ENCODE measurements at places on chromosomes 2 and 18.

DNA sequence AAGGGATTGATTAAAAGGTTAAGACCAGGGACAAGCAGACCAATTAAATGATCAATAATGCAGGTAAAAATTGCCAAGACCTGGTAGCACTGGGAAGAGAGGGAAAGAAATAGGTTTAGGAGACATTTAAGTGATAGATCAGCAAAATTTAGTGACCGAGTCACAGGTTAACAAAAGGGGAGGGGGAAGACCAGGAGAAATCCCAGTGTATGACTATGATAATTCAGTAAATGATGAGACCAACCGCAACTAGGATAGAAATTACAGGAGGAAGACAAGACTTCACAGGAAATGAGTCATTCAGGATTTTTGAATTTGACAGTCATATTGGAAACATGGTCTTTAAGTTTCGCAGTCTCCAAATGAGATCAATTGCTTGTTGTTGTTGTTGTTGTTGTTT, 62.9 kb downstream of the COBLL1 start:
- peak; percentile 42 for DNase-seq

DNA sequence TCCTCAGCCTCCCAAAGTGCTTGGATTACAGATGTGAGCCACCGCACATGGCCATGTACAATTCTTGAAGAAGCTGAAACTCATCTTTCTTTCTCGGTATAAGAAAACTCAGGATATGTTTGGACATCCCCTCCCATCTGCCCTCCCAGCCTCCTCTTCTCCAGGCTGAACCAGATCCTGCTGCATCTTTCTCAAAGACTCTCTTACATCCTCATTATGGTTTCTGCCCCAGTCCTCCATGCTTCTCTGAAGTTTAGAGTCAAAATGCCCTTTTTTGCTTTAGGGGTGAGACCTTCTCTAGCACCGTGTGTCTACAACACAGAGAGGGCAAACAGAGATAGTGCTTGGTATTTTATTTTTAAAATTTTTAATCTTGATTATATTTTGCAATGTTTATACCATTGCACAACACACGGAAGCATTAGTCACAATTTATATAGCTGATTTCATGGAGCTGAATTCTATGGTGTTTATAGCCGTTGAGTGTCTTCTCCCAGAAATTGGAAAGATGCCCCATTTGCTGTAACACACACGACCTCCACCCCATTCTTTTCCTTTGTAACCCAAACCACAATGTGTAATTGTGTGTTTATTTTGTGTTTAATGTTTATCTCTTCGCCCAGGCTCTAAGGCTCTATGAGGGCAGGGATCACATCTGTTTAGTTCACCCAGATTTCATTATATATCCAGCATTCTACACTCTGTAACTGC, 206.0 kb upstream of the TNP1 start:
- no peak for DNase-seq

- DNase-seq = no peak
Observed at GRCh38 chr2:188668017-188668680, 306.0 kb upstream of the COL3A1 start.

- DNase-seq = no peak
Observed at GRCh38 chr2:7681881-7682461, 764.8 kb downstream of the RNF144A start.

- DNase-seq = no peak
Observed at GRCh38 chr2:74512744-74513604, 1.3 kb upstream of the TLX2 start.

- no peak for DNase-seq
Observed at GRCh38 chr2:75801234-75801982, 90.7 kb upstream of the GCFC2 start.

All from suppressor macrophage treated with lipopolysaccharide for 4 hours (primary cell).